ENCODE measurements at places on chromosomes 12 and 14.

DNA sequence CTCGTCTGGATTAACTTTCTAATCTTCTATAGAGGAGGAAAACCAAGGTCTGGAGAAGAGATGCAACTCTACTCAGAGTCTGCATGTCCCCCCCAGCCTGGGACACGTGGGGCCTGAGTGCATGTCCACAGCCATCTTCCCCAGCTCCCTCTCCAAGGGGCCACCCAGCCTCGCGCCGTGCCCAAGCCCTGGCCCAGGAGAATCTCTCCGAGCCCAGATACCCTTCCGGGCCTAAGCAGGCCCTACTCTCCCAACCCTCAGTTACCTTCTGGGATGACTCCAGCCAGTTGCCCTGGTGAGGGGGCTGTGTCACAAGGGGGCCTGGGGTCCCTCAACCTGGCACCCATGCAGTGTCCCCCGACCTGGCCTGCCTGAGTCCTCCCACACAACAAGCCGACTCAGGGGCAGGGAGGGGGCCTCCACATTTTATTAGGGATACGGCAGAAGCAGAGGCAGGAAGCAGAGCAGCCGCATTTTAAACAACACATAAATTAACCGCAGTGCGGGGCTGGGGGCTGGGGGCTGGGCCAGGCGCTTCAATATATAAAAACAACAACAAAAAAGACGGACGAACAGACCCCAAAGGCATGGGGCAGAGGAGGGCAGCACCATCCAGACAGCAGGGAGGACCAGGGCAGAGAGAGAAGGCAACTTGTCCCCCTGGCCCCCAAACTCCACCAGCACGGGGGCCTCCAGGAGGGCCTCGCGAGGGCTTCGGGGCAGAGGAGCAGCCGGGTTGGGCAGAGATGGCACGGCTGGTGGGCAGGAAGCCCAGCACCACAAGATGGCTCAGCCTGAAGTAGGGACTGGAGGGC is 37.3 kb downstream of the NCKAP5L start:
- DNase-seq = no peak

DNA sequence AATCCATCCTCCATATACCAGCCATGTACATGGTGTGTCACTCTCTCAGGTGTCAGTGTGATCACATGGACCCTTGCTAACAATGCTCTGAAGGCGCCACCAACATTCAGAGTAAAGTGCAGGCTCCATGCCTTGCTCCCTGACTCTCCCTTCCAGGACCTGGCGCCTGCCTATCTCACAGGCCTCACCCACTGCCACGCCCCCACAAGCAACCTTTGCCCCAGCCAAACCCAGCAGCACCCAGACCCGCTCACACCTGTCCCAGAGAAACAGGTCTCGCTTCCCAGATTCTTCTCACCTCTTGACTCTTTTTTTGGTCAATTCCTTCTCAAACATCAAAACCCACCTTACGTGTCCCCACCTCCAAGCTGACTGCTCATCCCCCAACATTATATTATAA is 52.3 kb downstream of the KCNK10 start:
- no peak for DNase-seq

GRCh38 chr14:91365552-91365951 is 52.1 kb downstream of the CCDC88C start:
- DNase-seq = no peak

DNA sequence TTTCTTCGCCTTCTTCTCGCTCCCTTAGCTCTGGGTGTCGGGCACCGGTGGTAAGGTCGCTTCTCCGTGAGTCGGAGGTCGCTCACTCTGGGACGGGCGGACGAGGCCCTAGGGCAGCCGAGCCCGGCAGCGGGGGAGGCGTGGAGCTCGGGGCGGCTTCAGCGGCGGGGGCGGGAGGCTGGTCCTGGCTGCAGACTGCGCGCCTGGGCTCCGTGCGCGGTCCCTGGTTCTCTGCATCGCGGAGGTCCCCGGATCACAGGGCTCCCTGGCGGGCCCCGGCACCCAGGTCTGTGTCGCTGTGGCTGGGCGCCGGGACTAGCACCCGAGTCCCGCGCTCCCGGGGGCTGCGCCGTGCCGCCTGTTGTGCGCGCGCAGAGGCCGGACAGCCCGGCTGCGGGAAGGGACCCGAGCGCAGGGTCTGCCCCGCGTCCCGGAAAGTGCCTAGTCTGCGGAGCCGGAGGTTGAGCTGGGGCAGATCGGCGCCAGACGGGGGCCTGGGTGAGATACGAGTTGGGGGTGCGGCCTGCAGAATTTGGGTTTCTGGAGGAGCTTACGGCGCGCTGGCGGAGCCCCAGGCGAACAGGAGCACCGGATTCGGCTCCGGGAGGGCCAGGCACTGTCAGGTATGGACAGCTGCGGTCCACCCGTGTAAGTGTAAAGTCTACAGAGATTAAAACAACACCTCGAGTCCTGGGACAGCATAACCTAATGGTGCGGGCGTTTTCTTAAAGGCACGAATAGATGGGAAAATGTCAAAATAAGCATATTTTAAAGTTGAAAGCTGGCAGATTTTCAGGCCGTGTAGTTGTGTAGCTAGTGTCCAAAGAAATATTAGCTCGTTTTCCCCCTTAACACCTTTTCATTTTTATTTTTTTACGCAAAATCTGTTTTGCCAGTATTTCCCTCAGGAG is 713 bp downstream of the FRMD6 start:
- DNase-seq = peak; percentile 3

DNA sequence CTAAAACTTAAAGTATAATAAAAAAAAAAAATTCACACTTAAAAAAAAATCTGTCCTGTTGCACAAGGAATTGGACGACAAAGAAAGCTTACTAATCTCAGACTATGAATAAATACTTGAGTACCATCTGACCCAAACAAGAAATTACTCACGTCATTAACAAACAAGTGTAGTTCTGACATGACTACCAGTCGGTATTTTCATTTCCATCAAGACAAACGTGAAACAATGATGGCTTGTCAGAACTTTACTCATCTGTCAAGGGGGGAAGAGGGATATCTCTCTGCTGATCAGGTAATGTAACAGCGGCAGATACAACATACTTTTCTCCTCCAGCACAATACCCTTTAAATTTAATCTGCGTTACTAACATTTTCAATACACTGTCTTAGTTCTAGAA is 78.3 kb downstream of the CDK17 start:
- no peak for DNase-seq

DNA sequence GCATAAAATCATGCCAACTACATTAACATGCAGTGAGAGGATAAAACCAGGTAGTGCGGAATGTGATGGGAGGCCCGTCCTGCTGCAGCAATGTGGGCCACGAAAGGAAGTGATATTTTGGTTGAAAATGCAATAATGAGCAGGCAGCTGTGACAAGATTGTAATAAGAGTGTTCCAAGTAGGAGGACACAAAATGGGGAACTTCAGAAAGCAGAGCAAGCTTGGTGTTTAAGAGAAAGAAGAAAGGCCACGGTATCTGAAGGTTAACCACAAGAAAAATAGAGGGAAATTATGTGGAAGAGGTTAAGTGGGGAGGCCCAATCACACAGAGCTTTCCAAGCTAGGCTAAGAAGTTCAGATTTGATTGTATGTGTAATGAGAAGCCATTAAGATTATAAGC is 34.3 kb downstream of the OVCH1 start:
- DNase-seq = no peak

- no peak for DNase-seq
Measured at GRCh38 chr14:89571491-89571890, 154.5 kb upstream of the FOXN3 start.

- no peak for DNase-seq
Measured at GRCh38 chr12:31835276-31835882, 106.6 kb upstream of the AMN1 start.

- no peak for DNase-seq
Measured at GRCh38 chr14:33972583-33973081, 21.8 kb upstream of the EGLN3 start.

- no peak for DNase-seq
Measured at GRCh38 chr12:52454411-52455201, 2.7 kb upstream of the KRT6B start.

- no peak for DNase-seq
Measured at GRCh38 chr14:97866195-97866594, 1069.0 kb downstream of the VRK1 start.

- DNase-seq = no peak
Measured at GRCh38 chr12:128702371-128702770, 121.4 kb downstream of the SLC15A4 start.

DNA sequence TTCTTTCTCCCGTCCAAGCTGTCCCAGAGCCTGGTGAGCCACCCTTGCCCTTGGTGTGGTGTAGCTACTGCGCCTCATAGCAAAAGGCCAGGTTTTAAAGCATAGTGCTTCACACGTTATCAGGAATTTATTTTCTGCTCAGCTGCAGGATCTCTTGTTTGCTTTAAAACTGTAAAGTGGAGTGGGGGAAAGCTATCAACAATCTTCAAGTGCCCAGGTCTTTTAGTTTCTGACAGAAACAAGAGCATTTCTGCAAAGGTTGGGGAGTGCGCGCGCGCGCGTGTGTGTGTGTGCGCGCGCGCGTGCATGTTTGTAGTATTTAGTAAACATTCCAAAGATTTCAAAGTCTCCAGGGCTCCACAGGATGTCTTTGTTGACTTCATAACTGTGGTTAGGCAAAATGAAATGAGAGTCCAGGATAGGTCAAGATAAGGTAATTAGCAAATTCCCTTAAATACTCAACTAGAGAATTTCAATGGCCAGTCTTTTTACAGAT is 45.5 kb downstream of the EML1 start:
- no peak for DNase-seq
